ENCODE measurements at places on chromosomes 6 and 20.
A peak's percentile ranks its signal among the peaks of the same experiment; 100 is the strongest.

- no peak for DNase-seq
Observed at GRCh38 chr6:109305028-109305427, 77.2 kb downstream of the CD164 start.

- DNase-seq: no peak
Observed at GRCh38 chr20:24766143-24766527, 182.9 kb upstream of the CST7 start.

- peak; percentile 40 for DNase-seq
Observed at GRCh38 chr6:73460056-73460455, 1.5 kb upstream of the MTO1 start.

DNA sequence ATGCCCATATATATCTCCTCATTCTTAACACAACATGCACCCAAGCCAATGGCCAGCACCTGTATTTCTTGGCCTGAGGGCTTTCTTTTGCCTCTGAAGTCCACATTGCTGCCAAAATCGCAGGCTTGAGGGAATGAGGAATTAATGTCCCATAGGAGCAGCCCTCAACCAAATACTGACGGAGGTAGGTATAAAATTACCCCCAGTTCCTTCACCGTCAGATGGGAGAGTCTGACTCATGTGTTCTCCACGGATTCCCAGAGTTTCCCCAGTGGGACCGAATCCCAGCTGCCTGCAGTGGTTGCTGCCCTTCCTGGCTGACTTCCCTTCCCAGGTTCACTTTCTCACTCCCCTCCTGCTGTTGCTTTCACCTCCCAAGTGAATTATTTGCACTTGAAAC lies 602.2 kb upstream of the NOX3 start:
- no peak for DNase-seq

DNA sequence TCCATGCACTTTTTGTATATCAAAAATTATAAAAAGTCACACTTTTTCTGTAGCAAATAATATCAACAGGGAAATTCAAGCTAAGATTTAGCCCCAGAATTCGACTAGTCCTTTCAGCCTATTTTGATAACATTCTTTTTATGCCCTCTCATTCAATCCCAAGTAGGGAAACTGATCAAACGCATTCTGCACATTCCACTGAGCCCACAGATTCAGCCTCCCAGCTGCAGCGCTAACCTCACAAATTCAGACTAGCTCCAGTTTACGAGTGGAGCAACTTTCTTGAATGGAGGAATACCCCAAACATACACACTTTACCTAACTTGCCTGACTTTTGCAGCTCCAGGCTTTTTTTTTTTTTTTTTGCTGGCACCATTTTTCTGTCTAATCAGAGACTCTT lies 70.3 kb upstream of the HEY2 start:
- DNase-seq: no peak

DNA sequence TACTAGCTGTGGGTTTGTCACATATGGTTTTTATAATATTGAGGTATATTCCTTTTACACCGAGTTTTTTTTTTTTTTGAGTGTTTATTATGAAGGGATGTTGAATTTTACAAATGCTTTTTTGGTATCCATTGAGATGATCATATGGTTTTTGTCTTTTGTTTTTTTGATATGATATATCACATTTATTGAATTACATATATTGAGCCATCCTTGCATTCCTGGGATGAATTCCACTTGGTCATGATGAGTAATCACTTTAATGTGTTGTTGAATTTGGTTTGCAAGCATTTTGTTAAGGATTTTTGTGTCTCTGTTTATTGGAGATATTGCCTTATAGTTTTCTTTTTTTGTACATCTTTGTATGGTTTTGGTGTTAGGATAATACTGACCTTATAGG lies 3.3 kb upstream of the ZNF337 start:
- no peak for DNase-seq

DNA sequence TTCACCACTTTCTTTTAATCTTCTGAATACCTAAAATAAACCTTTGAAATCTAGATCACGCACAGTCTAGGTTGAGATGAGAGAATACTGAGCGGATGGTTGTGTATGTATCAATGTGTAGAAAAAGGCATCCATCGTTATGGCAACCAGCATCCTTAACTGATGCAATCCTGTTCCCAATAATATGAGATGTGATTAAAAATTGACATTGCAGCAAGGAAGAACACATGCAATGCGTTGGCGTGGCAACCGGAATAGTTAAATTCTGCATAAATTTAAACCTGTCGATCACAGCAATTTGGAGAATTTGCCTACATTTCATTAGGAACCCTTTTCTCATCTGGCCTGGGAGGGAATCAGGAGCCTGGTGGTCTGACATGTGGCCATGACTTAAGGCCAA lies 1.3 kb upstream of the L3MBTL1 start:
- peak; percentile 12 for DNase-seq

DNA sequence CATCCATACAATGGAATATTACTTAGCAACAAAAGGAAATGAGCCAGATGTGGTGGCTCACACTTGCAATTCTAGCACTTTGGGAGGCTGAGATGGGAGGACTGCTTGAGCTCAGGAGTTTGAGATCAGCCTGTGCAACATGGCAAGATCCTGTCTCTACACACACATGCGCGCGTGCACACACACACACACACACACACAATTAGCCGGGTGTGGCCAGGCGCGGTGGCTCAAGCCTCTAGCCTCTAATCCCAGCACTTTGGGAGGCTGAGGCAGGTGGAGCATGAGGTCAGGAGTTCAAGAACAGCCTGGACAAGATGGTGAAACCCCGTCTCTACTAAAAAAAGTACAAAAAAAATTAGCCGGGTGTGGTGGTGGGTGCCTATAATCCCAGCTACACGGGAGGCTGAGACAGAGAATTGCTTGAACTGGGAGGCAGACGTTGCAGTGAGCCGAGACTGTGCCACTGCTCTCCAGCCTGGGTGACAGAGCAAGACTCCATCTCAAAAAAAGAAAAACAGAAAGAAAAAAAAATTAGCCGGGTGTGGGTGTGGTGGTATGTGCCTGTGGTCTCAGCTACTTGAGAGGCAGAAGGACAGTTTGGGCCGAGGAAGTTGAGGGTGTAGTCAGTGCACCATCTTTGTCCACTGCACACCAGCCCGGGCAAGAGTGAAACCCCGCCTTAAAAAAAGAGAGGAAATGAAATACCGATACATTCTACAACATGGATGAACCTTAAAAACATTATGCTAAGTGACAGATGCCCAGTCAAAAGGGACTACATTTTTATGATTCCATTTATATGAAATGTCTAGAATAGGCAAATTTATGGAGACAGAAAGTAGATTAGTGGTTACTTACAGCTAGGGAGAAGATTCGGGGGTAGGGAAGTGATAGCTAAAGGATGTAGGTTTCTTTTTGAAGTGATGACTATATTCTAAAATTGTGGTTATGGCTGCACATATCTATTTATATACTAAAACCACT lies 52.5 kb downstream of the RBL1 start:
- peak; percentile 13 for DNase-seq

GRCh38 chr6:71468841-71469700 lies 180.5 kb downstream of the OGFRL1 start:
- no peak for DNase-seq

GRCh38 chr6:22296936-22297335 lies at the start of gene PRL:
PRL (minus strand) TSS chr6:22297036; CDS start chr6:22296982, 54 bp downstream.
- no peak for DNase-seq

DNA sequence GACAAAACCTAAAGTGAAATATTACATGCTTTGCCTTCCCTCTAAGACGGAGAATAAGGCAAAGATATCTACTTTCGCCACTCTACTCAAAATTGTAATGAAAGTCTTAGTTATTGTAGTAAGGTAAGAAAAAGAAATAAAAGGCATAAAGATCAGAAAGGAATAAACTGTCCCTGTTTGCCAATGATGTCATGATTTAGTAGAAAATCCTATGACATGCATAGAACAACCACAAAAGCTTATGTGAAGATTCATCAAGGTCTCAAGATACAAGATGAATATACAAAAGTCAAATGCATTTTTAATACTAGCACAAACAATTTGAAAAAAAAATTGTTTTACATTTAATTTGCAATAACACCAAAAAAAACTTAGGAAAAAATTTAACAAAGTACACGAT lies 64.0 kb upstream of the FOXQ1 start:
- DNase-seq: no peak

DNA sequence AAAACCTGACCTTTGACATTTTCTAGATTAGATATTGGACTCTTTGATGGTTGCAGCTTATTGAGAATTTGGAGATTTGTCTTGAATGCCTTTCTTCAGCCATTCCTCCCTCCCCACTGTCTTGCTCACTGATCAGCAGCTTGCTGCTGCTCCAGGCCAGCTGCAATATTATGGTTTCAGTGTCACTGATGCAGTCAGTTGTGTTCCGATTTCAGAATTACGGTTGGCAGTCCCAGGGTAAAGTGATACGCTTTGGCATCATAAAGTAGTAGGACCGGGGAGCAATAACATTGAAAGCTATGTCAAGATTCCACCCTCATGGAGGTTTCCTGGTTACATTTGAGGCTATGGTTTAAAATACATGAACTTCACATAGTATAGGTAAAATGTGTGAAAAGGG lies 152.6 kb downstream of the BCKDHB start:
- DNase-seq: no peak

DNA sequence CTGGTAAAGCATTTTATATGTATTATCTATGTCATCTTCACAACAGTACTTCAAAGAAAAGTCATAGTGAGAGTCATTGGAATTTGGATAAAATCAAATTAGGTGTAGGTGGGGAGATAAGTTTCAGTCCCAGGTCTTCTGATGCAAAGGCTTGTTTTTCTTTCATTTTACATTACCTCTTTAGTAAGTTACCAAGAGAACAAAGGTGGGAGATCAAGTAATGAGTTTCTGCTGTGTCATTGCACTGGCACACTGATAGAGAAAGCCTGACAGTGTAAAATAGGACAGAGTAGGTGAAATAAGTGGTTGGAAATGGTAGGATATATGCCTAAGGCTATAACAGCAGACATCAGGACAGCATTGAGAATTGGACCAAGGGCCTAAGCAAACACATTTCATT lies 250.4 kb downstream of the NKAIN2 start:
- DNase-seq: no peak

DNA sequence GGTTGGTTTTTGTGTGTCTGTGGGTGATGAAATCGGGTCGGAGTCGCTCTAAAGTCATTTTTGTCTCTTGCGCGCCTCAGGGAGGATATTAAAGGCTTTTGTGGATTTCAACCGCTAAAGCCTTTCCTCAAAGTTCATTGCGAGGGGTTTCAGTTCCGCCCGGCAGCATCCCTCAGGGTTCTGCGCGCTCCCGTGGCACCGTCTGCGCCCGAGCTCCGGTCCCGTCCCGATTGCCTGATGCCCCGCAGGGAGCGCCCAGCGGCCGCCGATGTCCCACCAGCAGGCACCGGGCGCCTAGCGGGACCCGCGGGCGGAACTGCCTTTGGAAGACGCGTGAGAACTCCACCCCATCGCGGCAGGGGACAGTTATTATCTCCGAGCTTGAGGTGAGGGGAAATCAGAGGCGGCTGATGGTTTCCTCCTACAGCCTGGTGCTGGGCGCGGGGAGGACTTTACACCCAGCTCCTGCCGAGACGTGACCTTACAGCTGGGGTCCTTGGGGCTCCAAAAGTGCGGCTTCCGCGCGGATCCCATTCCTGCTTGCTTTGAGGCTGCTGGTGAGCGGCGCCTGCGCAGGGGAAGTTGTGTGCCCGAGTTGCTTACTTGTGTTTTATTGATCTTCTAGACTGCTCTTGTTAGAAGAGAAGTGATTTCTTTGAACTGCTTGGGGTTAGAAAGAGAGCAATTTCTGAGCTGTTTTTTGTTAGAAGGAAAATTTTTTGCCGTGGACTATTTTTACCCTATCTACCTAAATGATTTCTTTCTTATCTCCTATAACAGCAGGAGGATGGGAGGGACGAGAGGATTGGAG lies 27.1 kb downstream of the ULBP1 start:
- peak; percentile 19 for DNase-seq

DNA sequence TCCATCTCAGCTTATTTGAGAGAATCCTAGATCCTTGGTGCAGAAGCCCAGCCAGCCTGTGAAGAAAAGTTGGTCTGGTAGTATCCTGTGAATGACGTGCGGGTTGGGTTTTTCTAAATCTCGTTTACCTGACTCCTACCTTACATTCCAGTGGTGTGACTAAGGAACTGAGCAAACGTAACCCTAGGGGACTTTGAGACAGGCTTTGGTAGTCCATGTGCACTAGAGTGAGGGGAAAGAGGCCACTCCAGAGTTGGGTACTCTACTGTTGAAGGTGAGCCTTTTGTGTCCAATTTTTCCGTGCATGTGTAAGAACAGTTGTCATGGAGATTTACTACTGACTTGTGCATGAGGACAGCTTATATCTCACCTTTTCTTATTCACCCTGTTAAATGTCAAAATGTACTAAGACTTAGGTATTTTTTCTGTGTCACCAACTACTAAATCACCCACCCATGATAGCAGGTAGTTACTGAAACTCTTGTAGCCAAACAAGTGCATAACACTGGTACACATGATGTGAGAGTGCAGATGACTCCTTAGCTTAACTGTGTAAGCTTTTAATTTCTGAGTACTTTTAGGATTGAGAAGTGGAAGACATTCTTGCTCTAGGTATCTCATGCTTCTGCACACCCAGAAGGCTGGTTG lies 26.3 kb upstream of the PLCG1 start:
- no peak for DNase-seq

GRCh38 chr6:129662406-129662766 lies 47.6 kb downstream of the ARHGAP18 start:
- no peak for DNase-seq

GRCh38 chr6:42295677-42296076 lies 78.0 kb upstream of the MRPS10 start:
- DNase-seq: no peak

DNA sequence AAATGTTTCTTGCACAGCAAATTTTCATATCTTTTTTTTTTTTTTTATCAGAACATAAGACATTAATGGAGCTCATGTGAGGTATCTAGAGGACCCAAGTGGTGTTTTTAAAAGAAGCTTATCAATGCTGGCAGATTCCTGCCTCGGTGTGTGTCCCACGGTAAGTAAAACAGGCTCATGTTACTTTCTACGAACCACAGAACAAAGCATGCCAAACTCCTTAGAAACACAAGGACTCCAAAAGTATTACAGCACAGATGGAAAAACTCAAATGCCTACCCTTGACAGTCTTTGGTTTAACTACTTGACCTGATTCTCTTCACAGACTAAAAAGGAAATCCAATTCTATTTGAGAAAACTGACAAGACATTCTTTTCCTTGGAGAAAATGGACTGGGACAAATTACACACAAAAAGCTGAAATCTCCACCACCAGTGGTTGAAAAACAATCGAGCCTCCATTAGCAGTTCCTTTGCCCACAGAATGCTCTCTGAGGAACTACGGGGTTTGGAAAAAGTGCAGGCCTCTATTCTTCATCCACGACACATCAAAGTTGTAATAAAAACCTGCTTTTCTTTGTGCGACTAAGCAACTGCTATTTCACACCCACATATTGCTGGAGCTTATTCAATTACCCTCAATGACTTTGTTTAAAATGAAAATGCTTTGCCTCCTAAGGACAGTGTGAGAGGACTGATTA lies 5.4 kb downstream of the METTL24 start:
- no peak for DNase-seq

- DNase-seq: peak; percentile 22
Observed at GRCh38 chr6:52415917-52416628, 4.1 kb upstream of the EFHC1 start.
